Transverse colon (tissue), 4 donors: ENCODE measurements at places on chromosomes 7 and 10.

DNA sequence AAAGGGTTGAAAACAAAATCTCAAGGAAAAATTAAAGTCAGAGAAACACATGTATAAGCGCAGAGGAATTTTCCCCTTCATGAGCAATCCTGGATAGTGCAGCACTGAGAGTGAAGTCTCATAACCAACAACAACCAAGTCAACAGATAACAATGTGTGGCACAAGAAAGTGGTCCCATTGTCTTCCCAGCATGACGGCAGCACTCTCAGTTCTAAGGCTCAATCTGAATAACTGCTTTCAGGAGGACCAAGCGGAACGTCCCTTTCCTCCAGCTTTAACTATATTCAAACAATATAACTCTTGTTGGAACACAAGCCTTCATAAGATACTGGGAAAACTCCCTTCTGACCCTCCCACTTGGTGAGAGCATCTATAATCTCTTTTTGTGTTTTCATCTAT is 137.9 kb downstream of the RAPGEF5 start:
- no peak for DNase-seq

DNA sequence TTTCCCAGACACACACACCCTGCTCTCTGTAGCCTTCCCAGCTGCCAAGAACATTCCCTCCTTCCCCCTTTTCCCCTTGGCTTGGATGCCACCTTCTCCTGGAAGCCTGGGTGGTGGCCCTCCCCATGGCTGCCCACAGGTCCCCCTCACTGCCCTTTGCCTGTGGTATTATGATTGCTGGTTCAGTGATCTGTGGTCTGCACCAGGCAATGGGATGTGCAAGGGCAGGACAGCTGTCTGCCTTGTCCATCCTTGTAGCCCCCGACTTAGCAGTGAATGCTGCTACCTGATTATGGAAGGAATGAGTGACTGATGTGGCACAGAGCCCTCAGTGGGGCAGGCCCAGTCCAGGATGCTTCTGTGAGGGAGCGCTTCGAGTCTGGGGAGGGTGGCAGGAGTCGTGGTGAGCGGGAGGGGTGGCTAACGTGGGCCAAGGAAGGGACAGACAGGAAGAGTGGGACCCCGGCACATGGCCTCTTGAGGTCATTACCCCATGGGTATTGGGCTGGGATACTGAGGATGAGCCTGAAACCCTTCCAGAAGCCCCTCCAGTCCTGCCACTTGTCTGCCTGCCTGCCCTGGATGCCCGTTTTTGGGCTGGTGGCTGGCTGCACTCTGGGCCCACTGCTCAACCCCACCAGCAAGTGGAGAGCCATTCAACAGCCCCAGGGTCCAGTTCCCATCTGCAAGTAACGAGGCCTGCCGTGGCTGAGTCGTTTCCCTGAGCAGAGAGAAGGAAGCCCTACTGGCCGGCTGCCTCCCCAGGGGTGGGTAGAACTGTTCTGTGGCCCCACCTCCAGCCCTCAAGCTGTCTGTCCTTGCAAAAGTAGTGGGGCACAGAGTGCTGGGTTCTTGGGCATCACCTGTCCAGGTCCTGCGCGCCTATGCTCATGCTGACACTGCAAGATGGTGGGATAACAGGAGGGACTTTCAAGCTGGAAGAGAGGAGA is 8.8 kb downstream of the CHST3 start:
- no peak for DNase-seq

DNA sequence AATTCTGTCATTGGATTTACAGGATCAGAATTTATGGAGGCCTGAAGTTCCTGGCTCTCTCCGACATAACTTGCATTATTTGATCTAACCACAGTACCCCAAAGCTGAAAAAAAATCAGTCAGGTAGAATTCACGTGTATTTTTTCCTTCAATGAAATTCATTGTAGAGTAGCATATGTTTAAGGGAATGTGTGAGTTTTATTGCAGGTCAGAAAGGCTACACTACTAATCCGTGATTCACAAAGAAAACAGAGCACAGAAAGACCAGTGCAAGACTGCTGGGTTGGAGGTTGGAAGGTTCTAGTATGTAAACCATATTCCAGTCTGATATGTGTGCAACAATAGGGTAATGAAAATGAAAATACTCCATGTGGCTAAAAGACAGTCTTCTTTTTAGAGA is 247.0 kb upstream of the FERD3L start:
- no peak for DNase-seq

- no peak for DNase-seq
Measured at GRCh38 chr10:101405001-101405400, 51.0 kb downstream of the BTRC start.

DNA sequence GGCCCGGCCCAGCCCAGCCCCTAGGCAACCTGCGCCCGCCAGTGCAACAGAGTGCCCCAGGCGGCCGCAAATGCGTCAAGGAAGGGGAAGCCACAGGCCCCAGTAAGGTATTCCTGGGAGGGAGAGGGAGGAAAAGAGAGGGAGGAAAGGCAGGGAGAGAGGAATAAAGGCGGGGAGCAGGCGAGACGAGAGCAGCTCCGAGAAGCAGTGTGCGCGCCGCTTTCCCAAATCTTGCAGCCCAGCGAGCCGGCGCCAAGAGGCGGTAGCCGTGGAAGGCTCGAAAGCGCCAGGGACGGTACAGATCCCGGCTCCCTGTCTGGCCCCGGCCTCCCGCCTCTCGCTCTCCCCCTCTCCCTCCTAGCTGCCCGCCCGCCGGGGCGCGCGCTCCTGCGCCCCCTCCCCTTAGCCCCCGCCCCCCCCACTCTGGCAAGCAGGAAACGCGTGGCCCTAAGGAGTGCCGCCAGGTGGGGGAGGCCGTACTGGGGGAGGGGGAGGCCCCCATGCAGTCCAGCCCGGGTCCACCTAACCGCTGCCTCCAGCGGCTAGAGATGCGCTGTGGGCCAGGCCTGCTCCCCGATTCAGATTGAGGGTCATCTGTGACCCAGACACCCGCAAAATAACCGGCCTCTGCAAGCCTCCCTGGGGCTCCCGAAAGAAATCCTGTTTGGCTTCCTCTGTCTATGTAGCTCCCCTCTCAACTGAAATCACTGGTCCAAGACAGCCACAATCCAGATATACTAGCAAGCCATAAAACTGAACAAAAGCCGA is 4.3 kb downstream of the HOXA10 start:
- peak; percentile 28 for DNase-seq

DNA sequence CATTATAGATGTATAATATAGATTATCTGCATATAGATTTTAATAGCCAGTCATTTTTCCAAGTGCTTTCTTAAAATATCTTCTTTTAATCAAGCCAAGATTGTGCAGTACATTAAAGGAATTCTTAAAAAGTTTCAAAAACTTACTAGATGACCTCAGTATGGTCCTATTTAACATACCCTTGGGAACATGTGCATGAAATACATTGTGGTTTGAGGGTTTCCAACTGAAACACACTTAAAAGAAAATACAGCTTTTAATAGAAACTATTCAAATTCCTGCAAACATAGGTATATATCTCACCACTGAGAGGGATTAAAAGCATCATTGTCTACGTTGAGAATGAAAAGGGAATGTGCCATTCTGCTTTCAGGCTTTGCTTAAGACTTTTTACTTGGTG is 364.9 kb downstream of the SUGCT start:
- DNase-seq = no peak

- DNase-seq = no peak
Measured at GRCh38 chr7:129394101-129394500, 40.1 kb upstream of the STRIP2 start.

- DNase-seq = peak; percentile 21
Measured at GRCh38 chr7:602341-603141, 82.9 kb upstream of the PDGFA start.

- DNase-seq = no peak
Measured at GRCh38 chr7:117143580-117143979, 179.3 kb downstream of the WNT2 start.

DNA sequence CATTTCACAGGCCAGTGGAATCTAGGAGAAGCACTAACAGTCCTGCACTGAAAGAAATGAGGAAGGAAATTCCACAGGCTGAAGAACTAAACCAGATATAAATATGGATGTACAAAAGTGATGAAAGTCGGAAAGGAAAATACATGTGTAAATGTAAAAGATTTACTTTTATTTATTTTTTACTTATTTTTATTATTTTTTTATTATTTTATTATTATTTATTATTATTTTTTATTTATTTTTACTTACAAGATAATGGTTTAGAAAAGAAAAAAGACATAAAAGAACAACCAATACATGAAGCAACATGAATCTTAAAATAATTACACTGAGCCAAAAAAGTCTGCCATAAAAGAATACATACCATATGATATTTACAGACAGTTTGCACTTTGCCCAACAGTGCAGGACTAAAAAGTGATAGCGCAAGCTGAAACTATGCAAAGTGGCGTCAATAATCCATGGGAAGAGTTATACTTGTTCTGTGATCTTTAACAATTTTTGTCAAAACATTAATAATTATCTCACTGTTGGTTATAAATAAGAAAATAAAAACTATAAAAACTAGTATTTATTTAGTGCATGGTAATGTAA is 317.8 kb upstream of the MKI67 start:
- no peak for DNase-seq
